ENCODE measurements at places on chromosomes 5 and 9. TPM values are rescaled to one million over a fixed set of nuclear protein-coding genes. Genes with fewer than 3 reads are reported as not detected.

BARHL1 gene
- not detected for total RNA-seq

CDKN2B gene
- total RNA-seq = 16.0 TPM

GDNF gene
- total RNA-seq = 0.54 TPM

ARL14EPL gene
- total RNA-seq = 0.18 TPM

NOXA1 gene
- 0.36 TPM for total RNA-seq

EPB41L4A gene
- 0.54 TPM for total RNA-seq

CCDC183 gene
- total RNA-seq = not detected

CCDC69 gene
- 1.5 TPM for total RNA-seq

PCDHB16 gene
- 0.25 TPM for total RNA-seq

IFNA21 gene
- not detected for total RNA-seq

GLRX gene
- total RNA-seq = 13.3 TPM

CAVIN4 gene
- 1.4 TPM for total RNA-seq

SLC6A18 gene
- total RNA-seq = not detected

CCNI2 gene
- total RNA-seq = not detected

ROPN1L gene
- not detected for total RNA-seq

PCDHGB7 gene
- 22.1 TPM for total RNA-seq

WDR38 gene
- total RNA-seq = not detected

PAEP gene
- not detected for total RNA-seq

UNC13B gene
- total RNA-seq = 10.1 TPM

DEPDC1B gene
- total RNA-seq = 1.2 TPM

LSM11 gene
- total RNA-seq = 5.2 TPM

SIL1 gene
- total RNA-seq = 68.0 TPM

RNF183 gene
- total RNA-seq = not detected

FCN2 gene
- total RNA-seq = not detected

ECPAS gene
- 114 TPM for total RNA-seq

WNK2 gene
- not detected for total RNA-seq

SERF1B gene
- total RNA-seq = 18.1 TPM

ARID3C gene
- total RNA-seq = 0.74 TPM

FRMPD1 gene
- total RNA-seq = not detected

PRDM9 gene
- not detected for total RNA-seq

C9 gene
- total RNA-seq = not detected

CD180 gene
- 0.09 TPM for total RNA-seq

MEIKIN gene
- total RNA-seq = not detected

CDX1 gene
- 0.65 TPM for total RNA-seq

VDAC1 gene
- total RNA-seq = 277 TPM

FBXW5 gene
- total RNA-seq = 139 TPM

MAP3K1 gene
- 5.5 TPM for total RNA-seq

SLC22A4 gene
- 3.4 TPM for total RNA-seq

EDIL3 gene
- total RNA-seq = 48.1 TPM

F2RL2 gene
- total RNA-seq = 18.6 TPM

NXNL2 gene
- 0.74 TPM for total RNA-seq

SKP1 gene
- 271 TPM for total RNA-seq

ERCC6L2 gene
- 93.3 TPM for total RNA-seq

ELAVL2 gene
- 0.81 TPM for total RNA-seq

CRB2 gene
- 0.08 TPM for total RNA-seq

ZNF658 gene
- total RNA-seq = 2.2 TPM

TAS2R1 gene
- total RNA-seq = not detected

PCDHA2 gene
- total RNA-seq = 0.09 TPM

Measured in fibroblast of the aortic adventitia (primary cell).